DMS53 (cell line): ENCODE measurements at places on chromosomes 4 and X.
A peak's percentile ranks its signal among the peaks of the same experiment; 100 is the strongest.

DNA sequence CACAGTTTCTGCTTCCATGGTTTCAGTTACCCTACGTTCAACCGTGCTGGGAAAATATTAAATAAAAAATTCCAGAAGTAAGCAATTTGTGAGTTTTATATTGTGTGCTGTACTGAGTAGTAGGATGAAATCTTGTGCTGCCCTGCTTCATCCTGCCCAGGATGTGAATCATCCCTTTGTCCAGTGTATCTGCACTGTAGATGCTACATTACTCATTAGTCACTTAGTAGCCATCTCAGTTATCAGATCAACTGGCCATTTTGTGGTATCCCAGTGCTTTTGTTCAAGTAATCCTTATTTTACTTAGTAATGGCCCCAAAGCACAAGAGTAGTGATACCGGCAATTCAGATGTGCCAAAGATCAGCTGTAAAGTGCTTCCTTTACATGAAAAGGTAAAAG is 97.9 kb downstream of the COX18 start:
- peak; percentile 8 for DNase-seq

- DNase-seq: peak; percentile 77
Observed at GRCh38 chr4:25031077-25031621, 403 bp upstream of the LGI2 start.

DNA sequence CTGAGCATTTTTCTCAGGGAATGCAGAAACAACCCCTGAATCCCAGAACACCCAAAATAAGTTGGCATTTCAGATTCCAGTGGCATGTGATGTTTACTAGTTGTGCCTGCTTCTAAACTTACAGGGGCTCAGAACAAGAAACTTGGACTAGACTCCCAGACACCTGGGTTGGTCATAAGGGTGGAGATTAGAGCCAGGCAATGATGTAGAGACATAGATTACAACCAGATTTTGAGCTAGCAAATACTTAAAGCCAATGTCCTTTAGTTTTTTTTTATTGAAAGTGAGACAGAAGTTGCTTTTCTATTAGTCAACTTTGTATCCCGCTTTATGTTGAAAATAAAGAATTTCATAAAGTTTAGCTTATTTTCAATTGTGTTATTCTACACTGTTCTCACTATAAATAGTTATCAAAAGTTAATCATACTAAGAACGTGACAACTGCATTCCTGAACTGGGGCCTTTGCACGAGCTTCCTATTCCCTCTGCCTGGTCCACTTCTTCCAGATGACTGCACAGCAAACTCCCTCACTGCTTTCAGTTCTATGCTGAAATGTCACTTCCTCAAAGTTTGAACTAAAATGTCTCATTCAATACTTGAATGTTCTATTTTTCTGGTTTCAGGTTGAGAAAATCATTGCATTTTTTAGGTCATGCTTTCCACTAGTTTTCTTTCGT is 224.7 kb upstream of the PPP1R2C start:
- DNase-seq: no peak

DNA sequence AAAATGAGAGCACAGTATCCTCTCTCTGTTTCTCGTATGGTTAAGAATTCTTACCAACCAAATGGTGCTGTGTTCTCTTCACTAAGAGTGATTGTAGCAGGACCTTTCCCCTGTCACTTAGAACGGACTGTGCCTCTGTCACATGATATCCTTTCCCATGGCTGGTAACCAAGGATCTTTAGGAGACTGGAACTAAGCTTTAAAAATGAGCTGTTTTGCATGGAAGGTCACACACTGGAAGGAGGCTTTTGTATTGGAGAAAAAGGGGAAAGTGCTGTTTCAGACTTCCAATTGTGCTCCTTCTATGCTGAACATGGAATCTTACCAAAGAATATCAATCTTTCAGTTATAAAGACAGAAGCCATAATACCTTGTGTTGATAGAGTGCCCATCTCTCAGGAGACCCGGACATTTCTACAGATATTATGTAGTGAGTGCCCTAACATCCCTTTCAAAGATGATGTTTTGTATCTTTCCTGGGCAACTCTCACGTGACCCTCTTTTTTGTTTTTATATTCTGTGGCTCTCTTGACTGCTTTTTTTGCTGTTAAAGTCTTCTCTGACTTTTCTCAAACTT is 148.6 kb downstream of the SLC4A4 start:
- peak; percentile 7 for DNase-seq

GRCh38 chr4:108762559-108763225 is at the start of gene ETNPPL:
TSS of gene ETNPPL (minus strand) at chr4:108763053. CDS start at chr4:108762898, 155 bp downstream.
- DNase-seq: peak; percentile 82

DNA sequence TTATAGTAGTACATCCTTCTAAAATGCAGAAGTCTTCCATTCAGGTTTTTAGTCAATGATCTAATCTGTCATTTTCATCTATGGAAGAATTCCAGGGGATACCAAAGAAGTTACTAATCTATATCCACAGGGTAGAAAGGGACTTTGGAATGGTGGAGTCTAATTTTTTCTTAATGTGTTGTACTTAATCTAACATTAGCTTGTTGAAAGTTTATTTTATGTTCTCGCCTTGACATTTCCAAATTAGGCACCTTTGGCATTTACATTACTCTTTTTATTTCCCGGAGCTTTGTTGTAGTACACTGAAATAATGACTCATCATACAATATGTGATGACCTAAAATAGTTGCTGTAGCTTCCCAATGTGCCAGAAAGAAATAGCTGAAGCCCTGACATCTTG is 91.5 kb downstream of the HTR2C start:
- DNase-seq: no peak

- no peak for DNase-seq
Observed at GRCh38 chr4:54525602-54526001, 132.2 kb upstream of the KIT start.

DNA sequence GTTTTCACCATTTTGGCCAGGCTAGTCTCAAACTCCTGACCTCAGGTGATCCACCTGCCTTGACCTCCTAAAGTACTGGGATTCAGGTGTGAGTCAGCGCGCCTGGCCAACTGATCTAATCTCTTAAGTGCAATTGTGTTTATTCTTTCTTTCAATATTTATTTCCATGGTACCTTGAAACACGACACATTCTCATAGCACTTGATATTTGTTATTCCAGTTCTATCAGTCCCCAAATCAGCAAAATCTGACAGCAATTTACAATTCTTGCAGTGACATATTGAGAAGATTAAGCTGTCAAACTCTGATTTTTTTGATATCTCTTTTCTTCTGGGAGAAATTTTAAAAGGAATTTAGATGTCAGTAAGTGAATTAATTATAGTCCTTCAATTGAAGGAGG is 218.1 kb upstream of the FAT4 start:
- DNase-seq: peak; percentile 60

GRCh38 chrX:29299684-29300083 is 712.4 kb downstream of the IL1RAPL1 start:
- peak; percentile 40 for DNase-seq

DNA sequence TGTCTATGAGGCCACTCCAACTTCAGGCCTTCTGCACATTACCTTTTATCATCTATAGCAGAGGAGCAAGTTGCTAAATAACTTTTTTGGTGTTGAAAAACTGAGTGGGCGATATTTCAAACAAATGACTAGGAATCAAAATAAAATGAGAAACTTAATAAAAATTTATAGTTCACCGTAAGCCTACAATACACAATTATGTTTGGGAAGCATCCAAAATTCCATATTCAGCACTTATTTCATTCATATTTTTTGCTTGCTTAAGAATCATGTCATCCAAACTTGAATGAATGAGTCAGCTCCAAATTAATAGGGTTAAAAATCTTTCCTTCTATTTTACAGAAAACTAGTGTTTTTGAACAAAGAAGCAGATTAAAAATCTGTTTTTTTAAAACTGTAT is 119.1 kb downstream of the SH3RF1 start:
- no peak for DNase-seq

DNA sequence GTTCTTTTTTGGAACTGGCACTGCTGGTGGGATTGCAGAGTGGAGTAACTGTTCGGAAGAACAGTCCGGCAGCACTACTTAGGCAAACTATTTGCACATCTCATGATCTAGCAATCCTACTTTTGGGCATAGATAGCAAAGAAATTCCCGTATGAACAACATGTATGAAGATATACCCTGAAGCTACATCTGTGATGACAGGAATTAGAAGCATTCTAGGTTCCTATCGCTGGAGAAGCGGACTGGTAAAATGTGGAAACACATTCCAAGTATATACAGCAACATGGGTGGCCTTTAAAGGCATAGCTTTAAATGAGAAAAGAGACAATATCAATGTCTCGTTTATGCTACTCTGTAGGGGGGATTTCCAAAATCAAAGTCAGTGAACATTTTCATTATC is 3.1 kb downstream of the DCAF16 start:
- DNase-seq: no peak

- no peak for DNase-seq
Observed at GRCh38 chr4:82381661-82382296, 8.0 kb upstream of the HNRNPD start.

DNA sequence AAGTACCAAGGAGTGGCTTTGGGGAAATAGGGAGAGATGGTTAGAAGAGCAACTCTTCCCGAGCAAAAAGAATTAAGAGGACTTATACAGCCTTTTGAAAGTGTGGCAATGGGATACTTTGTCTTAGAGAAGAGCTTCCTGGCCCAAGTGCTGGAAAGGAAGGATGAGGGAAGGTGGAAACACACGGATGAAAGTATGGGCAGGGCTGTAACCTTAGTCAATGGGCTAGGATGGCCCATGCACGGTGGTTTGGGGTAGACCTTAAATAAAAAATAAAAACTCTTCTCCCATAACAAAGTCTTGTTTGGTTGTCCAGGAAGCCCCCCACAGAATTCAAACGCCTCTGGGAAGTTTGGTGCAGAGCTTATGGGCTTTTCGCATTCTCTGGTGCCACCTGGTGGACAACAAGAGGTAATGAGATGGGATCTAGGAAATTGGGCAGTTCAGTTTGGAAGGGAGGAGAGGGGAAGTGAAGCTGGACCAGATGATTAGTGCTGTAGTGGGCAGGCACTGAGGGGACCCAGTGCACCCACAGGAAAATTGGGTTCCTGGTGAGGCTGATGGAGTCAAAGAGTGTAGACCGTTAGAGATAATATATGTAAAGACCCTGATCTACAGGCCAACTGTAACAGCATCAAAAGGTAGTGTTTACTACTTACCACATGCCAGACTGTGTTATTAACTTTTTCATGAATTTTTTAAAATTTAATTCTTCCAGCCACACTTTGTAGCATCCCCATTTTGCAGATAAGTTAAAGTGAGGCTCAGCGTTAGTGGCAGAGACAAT is 13.8 kb upstream of the ENOX2 start:
- peak; percentile 64 for DNase-seq

DNA sequence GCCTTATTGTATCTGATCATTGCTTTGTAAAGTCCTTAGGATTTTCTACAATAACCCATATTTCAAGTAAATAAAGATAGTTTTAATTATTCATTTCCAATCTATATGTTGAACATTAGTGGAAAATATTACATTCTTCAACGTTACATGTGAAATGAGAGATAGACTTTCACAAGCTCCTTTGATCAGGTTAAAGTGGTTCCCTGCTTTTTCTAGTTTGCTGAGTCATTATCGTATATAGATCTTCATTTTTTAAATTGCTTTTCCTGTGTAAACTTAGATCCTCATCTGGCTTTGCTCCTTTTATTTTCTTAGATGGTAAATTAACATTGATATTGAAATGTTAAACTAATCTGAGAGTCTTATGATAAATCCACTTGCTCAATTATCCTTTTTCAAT is 599.0 kb downstream of the TRAM1L1 start:
- DNase-seq: no peak

DNA sequence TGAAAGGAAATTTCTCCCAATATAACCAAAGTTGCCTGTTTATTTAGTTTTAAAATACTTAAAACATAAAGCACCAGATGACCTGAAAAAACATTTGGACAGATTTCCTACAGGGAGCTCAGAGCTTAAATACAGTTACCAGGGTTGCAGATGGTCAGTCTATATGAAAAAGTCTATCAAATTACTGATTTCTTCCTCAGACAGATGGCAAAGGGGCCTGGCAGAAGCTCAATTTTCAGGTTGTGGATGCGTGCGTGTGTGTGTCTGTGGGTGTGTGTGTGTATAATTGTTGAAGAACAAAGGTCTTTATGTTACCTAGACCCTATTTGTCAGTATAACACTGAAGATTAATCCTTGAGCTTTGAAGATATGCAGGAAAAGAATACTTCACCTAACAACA is 169.4 kb downstream of the MAD2L1 start:
- DNase-seq: peak; percentile 18

DNA sequence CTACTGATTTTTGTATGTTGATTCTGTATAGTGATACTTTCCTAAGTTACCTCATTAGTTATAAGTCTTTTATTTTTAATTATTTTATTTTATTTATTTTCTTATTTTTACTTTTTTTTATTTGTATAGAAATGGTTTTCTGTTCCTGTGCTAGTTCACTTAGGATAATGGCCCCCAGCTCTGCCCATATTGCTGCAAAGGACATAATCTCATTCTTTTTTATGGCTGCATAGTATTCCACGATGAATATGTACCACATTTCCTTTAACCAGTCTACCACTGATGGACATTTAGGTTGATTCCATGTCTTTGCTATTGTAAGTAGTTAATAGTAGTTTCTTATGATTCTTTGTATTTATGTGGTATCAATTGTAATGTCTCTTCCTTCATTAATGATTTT is 31.5 kb upstream of the GK2 start:
- DNase-seq: no peak

DNA sequence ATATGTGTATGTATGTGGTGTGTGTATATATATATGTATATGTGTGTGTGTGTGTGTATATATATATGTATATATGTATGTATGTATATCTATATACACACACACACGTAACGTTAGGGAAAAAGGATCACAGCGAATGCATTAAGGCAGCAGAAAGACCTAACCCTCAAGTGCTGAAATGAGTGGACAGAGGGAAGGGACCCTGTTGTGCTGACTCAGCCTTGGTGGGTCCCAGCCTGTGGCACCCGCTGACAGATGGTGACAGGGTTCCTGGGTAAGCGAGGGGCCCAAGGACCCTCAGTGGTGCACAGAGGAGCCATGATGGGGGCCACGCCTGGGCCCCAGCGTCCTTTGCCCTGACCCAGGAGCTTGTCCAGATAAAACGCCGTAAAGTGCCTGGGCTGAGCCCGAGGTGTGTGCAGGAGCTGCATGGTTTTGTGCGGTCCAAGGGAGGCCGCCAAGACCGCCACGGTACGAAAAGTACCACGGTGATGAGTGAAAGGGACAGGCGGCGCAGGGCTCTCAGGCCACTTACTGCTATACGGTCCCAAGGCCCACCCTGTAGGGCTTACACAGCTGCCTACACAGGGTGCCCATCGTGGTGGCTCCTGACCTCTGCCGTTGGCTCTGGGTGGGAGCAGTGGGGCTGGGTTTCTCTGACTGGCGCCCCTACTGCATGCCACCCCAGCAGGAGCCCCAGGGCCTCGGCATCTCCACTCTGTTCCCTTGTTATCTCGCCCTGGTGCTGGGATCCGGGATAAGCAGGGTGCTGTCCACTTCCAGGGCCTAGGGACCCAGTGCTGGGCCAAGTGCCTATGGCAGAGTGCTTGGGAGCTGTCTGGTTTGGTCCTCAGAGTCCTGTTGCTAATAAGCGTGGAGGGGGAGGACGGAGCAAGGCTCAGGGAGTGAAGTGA is 10.0 kb downstream of the SH3BP2 start:
- DNase-seq: no peak

DNA sequence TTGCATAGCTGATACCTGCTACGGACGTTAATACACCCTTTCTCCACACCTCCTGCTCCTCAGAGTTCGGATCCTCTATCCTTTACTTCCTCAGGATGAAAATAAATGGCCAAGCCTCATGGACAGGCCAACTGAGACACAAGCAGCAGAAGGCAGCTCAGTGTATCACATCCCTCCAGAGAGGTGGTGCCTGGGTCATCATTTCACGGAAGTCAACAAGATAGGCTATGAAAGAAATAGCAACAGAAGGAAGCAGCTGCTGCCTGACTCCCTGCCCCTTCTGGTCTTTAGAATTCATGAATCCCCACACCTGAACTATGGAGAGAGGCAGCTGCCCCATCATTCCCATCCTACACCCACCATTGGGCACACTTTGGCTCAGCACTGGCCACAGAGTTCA is 267.1 kb upstream of the ETNPPL start:
- DNase-seq: no peak
